Stimulated activated CD4-positive, alpha-beta T cell treated with anti-CD3 and anti-CD28 coated beads, Interleukin-1b, Interleukin-23, amount 100 ng/mL, for 1 hour (primary cell): ENCODE measurements at places on chromosomes 7 and 10.

- DNase-seq = no peak
These were observed 15.0 kb downstream of the CLRN3 start for GRCh38 chr10:127877699-127878098.

GRCh38 chr10:101881036-101881774 is 37.6 kb upstream of the KCNIP2 start:
- DNase-seq = no peak

DNA sequence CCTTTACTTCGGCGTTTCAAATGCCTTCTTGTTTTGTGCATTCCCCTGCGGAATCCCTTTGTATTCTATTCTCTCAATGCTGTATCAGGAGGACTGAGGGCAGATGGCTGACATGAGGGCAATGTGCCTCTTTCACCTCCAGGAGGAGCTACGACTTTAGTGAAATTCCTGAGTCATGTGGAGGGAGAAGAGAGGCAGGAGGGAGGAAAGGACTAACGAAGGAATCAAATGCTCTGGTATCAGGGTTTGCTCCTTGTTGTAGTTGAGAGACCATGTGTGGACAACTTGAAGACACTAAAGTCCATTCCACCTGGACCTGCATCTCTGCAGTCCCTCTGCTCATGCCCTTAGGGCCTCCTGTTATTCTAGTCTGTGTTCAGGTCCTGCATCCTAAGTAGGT is 40.2 kb upstream of the PRSS58 start:
- DNase-seq = no peak

DNA sequence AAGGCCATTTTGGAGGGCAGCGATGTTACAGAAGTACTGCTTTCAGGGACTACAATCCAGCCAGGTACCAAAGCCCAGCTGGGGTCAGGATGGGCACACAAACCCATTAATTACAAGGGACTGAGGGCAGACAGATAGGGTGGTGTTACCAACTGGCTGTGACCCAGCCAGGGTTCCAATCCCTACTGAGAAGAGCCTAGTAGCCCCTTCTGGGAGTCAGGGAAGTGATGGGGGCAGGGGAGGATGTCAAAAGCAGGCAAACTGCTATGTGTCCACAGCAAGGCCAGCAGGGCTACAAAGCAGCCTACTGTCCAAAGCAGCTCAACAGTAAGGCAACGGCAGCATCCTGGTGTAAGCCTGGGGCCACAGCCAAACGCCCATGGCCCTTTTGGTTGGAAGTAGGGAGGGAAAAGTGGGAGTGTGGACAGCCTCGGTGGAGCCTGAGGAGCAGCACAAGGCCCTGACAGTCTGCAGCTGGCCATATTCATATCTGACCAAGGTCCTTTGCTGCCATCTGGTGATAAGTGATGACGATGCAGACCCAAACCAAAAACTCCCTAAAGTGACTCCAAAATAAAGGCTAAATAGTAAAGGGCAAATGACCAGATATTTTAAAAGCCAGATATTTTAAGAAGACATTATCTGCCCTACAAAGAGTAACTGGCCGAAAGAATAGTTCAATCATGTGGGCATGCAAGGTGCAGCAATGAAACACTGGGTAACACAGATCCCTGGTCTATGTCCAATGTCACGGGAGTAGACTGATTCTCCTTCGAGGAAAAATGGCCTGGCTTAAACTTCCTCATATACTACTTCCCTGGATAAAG is 56.9 kb downstream of the XPNPEP1 start:
- DNase-seq = no peak

- DNase-seq = no peak
These were observed 31.0 kb downstream of the TACR2 start for GRCh38 chr10:69385454-69386350.

DNA sequence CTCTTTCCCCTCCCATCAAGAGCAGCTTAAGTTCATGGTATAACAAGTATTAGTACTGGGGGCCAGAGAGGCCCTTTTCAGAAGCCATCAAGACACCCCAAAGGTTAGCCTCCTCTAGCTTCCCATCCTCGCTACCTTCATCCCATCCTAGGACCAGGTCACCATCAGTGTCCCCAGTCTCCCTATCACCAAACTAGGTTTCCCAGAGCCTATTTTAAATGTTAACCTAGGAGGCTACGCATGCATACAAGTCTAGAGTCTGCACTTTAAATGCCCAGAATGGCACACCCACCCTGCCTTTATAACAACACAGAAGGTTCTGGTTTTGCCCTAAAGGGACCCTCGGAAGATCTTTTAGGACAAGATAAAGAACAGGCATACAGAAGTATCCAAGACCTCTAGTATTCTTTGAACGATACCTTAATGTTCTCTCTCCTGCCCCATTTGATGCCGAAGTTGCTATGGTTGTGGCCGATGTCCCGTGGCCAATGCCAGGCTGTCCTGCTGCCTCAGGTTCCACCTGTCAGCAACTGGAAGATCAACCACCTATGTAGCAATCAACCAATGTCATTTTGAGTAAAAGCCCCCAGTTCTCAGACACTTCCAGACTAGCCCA is 2.2 kb downstream of the GPRIN2 start:
- no peak for DNase-seq

GRCh38 chr7:43747328-43748105 is 11.0 kb upstream of the BLVRA start:
- no peak for DNase-seq

DNA sequence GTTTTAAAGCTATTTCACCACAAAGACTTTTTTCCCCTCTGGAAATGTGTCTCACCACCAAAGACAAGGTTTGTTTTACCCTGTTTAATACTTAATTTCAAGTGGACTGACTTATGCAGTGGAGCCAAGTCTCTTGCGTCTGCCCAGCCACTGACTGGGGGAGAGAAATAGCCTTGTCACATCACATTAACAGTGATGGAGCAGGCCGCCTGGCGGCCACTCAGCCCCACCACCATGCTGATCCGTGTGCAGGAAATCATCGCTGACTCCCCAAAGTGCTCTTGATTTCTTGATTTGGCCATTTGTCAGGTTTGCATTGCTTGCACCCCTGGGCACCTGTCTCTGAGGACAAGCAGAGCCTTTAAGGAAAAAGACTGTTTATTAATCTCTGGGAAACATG is 334.1 kb downstream of the GLRX3 start:
- no peak for DNase-seq

DNA sequence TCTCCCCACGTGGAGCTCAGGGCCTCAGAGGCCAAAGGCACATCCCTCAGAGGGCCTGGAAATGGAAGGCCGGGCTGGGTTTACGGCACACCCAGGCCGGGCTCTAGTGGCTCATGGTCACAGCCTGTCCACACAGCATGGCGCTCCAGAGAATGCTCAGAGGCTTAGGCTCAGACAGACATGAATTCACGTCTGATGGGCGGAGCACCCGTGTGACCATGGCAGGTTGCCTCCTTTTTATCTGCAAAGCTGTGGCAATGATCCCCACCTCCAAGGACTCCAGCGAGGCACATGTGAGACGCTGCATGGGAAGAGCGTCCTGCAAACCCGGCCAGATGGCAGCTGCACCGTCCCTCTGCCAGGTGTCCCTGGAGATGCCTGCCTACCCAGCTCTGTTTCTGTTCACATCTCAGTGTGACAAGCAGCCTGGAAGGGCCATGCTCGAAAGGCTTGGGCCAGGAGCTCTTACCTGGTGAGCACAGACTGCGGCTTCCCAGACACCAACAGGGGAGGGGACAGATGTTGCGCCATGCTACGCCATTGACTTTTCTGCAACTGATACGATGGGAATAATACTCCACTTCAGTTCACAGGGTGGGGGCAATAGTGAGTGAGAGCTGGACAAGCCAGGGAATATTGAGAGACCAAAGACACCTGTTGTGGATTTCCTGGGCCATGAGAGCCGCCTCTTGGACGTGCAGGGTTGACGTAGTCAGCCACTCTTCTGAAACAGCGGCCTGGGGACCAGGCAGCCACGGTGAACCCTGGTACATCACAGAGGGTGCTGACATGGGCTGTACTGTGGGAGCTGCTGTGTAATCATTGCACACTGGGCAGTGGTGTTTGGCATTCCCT is 34.4 kb upstream of the FAM20C start:
- DNase-seq = no peak

- DNase-seq = no peak
These were observed 137.2 kb upstream of the IGFBP3 start for GRCh38 chr7:46058086-46058823.

DNA sequence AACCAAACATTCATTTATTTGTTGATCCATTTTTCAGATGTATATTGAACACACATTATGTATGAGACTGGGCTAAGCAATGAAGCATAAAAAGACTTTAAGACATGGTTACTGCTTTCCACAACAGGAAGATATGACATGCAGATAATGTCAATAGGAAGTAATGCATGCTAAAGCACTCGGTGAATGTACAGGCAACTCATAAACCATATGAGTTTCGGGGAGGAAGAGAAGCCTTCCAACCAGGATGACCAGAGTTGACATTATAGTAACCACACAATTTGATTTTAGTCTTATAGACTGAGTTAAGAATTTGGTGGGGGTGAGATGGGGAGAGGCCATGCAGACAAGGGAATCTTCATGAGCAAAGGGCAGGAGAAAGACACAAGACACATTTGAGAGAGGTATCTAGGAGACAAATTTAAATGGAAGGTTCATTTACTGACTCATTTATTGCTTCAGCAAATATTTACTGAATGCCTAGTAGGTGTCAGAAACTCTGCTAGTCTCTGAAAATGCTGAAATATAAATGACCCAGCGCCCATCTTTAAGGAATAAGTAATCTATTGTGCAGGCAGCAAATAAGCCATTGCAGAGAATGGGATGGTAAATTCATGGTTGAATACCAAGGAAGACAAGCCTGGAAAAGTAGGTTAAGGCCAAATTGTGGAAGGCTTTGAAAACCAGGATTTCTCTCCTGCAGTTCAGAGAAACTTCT is 19.0 kb upstream of the SLK start:
- no peak for DNase-seq

DNA sequence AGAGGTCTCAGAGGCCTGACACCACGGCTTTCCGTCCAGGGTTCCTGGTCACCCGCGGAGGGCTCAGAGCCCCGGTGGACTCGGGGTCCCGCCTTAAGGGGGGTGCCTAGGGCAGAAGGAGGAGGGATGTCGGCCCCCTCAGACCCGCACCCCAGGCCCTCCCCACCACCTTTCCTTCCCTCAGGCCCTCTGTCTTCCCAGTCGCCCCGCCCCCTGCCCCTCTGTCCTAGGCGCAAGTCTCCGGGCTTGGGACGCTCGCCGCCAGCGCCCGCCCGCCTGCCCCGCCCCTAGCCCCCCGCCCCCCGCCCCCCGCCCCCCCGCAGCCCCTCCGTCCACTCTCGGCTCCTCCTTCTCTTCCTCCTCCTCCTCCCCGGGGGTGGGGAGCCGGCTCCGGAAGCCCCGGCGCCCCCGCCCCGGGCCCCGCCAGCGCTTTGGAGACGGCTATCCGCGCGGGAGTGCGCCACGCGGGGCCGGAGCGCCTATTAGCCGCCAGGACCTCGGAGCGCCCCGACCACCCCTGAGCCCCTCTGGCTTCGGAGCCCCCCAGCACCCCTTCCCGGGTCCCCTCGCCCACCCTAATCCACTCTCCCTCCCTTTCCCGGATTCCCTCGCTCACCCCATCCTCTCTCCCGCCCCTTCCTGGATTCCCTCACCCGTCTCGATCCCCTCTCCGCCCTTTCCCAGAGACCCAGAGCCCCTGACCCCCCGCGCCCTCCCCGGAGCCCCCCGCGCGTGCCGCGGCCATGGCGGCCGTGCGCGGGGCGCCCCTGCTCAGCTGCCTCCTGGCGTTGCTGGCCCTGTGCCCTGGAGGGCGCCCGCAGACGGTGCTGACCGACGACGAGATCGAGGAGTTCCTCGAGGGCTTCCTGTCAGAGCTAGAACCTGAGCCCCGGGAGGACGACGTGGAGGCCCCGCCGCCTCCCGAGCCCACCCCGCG is at the start of gene AEBP1:
TSS of gene AEBP1 (plus strand) at position 423 of the 937 bp plus-strand sequence. CDS start at position 744, 321 bp downstream.
- no peak for DNase-seq

GRCh38 chr7:26153241-26153822 is 1.3 kb downstream of the NFE2L3 start:
- DNase-seq = no peak
